Choroid plexus epithelial cell (primary cell): ENCODE measurements at places on chromosomes 6 and 20.
A peak's percentile ranks its signal among the peaks of the same experiment; 100 is the strongest.

- peak; percentile 60 for DNase-seq
Observed at GRCh38 chr6:128339635-128340450, 180.6 kb downstream of the PTPRK start.

GRCh38 chr6:157119502-157120027 is 203.8 kb downstream of the TMEM242 start:
- no peak for DNase-seq

GRCh38 chr6:148055419-148055818 is 287.2 kb upstream of the SASH1 start:
- DNase-seq: no peak

- peak; percentile 72 for DNase-seq
Observed at GRCh38 chr6:160141001-160141726, 19.5 kb downstream of the SLC22A1 start.

- DNase-seq: no peak
Observed at GRCh38 chr6:52027699-52028098, 59.7 kb downstream of the PKHD1 start.

- DNase-seq: no peak
Observed at GRCh38 chr20:19970256-19970765, 46.9 kb upstream of the NAA20 start.

DNA sequence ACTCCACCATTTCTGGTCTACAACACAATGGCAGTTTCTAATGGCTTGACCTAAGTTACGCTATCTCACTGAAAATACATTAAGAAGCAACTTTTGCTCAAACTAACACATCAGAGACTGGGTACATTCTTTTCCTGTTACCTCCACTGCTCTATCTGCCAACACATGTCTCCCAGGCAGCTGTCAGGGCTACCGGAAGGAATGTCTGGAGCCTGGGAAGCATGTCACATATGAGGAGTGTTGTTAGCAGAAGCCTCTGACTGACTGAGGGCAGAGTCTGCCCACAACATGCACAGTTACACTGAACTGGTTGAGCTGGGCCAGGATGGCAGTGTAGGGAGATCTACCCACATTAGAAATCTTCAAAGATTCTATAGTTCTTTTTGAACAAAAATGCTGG is 264.5 kb downstream of the KIF16B start:
- DNase-seq: no peak

- no peak for DNase-seq
Observed at GRCh38 chr6:155374681-155375080, 60.4 kb upstream of the TFB1M start.

GRCh38 chr6:165081944-165082532 is 227.4 kb downstream of the C6orf118 start:
- DNase-seq: no peak

DNA sequence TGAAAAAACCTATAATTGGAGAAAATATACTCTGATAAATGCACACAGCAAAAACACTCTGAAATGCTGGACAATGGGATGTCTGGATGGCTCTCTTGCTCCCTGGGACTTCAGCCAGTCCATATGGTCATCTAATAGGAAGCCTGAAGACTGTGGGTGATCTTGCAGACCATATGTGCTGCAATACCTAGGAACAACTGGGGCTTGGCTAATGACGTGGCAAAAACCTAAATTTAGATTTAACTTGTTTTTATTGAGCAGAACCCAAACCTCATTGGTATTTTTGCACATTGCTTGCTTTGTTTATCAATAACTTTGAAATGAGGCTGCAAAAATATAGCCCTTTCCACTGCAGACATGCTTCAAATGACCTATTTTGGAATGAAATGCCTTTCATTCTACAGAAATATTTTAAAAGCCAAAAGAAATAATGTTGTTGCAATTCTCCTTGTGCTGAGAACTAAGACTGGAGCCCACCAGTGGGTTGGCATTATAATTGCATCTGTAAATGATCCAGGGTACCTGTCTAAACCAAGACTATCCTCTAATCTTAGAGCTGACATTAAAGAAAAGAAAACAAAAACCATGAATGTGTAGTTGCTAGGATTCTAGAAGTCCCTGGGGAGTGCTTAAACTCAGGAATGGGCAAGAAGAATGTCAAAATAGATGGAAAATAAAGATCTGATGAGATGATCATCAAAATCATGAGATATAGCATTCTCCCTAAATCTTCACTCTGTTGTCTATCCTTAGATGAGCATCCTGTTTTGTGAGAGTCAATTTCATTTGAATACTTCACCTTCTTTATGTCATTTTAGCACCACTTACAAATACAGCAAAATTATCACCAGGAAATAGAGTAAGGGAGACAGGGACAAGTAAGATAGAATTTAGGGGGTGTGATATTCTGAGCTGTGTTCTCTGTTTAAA is 152.1 kb upstream of the RIMS1 start:
- no peak for DNase-seq

DNA sequence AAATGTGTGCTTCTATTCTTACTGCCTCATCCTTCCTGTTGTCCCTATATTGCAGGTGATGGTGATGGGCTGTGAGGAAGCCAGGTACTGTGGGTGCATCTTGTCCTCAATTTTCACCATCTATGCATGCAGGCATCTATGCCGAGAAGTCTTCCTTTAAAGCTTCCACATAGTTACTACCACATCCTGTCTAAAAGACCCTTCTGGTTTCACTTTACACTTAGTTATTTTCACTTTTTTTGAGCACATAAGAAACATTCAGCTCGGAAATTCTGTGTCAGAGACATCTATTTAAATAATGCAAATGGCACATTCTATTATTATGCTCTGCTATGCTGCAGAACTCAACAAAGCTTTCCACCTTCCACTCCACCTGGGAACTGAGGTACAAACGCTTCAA is 28.2 kb upstream of the FABP7 start:
- DNase-seq: no peak

- no peak for DNase-seq
Observed at GRCh38 chr20:658731-659291, 5.8 kb upstream of the SRXN1 start.

DNA sequence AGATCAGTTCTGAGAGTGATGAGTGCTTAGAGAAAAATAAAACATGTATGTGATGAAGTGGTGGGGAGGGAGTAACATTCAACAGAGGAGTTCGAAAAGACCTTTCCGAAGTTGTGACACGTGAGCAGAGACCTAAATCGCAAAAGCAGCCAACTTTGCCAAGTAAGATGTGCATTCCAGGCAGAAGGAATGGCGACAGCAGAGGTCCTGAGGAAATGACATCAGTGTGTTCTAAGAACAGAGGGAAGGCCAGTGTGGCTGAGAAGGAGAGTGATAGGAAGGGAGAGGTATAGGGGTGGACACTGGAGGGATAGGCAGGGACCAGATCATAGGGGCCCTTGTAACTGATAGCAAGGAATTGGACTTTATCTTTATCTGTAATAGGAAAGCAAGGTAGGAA is 51.3 kb downstream of the ADAT2 start:
- DNase-seq: no peak
